ENCODE measurements at places on chromosomes 3 and 15.

- no peak for DNase-seq
These were observed 71.9 kb upstream of the CHL1 start for GRCh38 chr3:124557-125179.

DNA sequence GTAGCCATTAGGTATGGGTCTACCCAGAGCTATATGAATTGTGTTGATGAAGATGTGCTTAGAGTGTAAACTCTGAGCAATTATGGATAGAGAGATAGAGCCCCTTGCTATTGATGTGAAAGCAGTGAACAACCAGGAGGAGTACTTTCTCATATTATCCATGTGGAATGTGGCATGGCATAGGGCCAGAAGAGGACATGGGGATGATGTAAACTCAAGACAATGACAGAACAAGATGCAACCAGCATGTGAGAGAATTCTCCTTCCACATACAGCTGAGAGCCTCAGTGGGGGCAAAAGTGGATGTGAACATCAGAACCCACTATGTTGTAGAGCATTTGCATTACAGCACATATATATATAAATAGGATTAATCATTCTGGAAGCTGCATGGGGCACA is 36.4 kb upstream of the BNC1 start:
- peak; percentile 67 for DNase-seq

DNA sequence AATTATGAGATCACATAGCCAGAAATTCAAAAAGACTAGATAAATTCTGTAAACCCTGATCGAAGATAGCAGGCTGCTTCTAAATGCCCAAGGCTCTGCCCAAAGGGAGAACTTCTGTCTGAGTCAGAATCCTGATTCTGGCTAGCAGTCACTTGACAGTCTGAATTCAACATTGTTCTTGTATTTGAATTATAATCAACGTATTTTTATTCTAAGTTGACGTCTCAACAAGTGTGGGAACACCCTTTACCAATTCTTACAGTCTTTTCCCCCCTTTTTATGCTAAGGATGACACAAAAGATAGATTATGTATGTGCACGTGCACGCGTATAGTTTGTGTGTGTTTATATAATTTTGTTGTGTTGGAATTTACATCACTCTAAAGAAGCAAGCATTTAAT is 552.8 kb downstream of the NAALADL2 start:
- no peak for DNase-seq

DNA sequence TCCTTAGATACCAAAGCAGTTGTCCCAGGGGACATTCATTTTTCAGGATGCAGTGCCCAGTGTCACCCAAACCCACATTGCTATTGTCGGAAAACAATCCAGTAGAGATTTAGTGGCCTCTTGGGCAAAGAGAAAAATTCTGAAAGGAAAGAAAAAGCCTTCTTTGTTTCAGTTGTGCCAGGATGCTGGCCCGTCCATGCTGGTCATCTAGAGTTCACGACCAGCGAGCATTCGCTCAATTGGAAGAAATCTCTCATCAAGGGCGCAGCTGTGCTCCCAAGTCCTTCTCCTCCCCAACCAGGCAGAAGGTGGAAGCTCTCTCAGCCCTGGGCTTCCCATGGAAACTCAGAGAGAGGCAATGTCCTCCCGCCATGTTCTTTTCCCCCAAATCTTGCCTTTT is 123.7 kb downstream of the MTHFS start:
- DNase-seq, result no peak

DNA sequence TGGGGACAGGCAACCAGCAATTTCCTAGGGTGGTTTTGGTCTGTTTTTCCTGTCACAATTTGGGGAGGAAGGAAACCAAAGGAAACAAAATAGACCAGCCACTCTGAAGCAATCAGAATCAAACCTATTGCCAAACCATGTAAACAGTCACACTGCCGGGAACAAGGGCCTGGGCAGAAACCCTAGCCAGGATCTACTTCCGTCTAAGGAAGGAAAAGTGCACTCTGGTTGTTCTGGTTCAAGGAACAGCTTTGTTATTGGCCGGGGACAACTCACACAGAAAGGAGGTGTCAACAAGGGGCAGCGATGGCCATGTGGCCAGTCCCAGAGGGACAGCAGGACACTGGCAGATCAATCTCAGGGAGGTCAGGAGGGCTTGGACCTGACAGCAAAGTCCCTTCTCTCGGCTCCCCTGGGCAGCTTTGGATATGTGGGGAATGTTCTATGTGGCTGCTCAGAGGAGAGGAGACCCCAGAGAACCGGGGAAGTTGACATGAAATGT is 17.5 kb upstream of the RAD18 start:
- DNase-seq, result no peak

DNA sequence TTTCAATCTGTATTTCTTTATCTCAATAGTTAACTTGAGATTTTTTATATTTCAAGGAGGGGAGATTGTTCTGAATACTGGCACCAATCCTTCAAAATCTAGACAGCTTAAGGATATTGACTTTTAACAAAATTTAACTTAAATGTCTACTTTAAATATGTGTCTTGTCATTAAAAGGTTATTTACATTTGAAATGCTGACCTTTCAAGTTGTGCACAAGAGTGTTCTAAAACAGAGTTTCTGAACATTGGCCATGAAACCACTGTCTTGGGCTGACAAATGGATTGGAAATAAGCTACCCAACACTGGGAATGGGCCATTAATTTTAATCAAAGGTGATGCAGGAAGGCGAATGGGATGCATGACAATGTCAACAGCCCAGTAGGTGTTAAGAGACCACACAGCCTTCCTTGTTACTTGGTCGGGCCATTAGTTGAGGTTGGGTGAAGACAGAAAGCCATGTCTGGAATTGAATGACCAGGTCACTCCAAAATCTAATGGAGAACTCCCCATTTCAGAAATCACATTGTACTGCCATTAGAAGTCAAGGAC is 128.5 kb downstream of the CDIN1 start:
- no peak for DNase-seq

DNA sequence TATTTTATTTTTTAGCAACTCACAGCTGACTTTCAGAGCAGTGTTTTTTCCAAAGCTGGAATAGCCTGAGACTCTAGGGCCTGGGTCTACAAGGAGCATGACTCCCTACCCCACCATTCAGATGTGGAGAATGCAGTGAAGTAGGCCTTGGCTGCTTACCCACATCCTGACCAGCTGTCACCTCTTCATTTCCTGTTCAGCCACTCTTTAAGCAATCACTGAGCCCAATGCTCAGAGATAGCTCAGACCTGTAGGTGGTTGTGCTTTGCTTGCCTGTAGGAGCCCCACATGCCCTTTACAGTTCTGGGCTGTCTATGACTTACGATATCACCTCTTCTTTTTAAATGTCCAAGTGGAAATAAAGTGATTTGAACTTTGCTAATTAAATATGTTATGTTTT is 148.1 kb downstream of the NEK11 start:
- no peak for DNase-seq
